ENCODE measurements at places on chromosomes 6 and 20.

DNA sequence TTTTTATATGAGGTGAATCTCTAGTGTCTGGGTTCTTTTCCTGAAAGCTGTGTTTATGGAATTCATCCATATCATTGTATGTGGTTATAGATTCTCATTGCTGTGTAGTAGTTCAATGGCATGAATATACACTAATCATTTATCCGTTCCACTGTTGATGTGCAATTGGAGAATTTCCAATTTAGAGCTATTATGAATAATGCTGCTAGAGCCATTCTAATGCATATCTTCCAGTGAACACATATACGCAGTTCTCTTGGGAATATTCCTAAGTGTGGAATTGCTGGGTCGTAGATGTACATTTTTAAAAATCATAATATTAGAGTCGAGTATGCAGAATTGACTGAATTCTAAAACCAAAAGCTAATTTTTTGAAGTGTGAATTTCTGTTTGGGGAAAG is 327.5 kb upstream of the JAG1 start:
- DNase-seq, result no peak

GRCh38 chr6:156797901-156798735 is 20.9 kb downstream of the ARID1B start:
- DNase-seq, result no peak

DNA sequence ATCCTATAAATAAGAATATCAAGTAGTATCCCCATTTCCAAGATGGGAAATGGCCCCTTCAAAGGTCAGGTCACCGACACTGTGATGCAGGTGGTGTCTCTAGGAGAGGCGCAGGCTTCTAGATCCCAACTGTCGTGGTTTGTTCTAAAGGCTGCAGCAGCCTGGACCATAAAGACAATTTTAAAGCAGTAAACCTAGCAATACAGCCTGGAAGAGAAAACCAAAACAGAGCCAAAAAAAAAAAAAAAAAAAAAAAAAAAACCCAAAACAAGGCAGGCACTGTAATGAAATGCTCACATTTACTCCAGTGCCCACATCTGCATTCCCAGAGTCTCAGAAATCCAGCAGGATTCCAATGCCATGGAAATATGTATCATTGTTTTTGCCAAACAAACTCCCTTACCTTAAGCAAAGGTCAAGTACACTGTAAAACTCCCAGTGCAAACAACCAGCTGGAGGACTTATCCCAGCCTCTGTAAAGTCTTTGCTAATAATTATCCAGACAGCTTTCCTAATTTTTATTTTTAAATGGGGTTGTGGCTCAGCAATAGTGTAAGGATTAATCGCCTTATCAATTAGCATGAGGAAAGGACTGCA is 98.2 kb downstream of the PSMG4 start:
- DNase-seq, result no peak

- DNase-seq, result no peak
These were observed 56.9 kb upstream of the CD2AP start for GRCh38 chr6:47420394-47421371.

GRCh38 chr20:63080411-63080810 is 73.6 kb upstream of the BHLHE23 start:
- DNase-seq, result no peak

DNA sequence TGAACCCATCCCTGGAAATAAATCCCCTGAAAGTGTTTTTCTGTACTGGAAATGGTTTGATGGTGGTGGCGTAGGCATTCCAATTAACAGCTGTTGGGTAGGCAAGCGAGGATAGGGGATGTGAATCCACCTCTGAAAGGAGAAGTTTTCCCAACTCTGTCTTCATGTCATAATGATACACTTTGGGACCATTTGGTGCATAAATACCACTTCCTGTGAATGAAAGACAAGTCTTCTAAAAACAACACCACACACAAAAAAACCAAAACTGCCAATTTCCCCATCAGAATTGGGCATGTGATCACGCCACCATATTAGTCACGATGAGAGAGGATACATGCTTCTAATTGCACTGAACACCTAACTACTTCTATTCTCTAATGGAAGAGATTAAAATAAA is 6.4 kb downstream of the VNN2 start:
- DNase-seq, result no peak

- no peak for DNase-seq
These were observed 989 bp downstream of the FITM2 start for GRCh38 chr20:44309763-44310663.

All from stimulated activated CD4-positive, alpha-beta T cell treated with anti-CD3 and anti-CD28 coated beads, Interleukin-1b, Interleukin-23, amount 100 ng/mL, for 1 hour (primary cell).